ENCODE measurements at places on chromosomes 5 and 9.

DNA sequence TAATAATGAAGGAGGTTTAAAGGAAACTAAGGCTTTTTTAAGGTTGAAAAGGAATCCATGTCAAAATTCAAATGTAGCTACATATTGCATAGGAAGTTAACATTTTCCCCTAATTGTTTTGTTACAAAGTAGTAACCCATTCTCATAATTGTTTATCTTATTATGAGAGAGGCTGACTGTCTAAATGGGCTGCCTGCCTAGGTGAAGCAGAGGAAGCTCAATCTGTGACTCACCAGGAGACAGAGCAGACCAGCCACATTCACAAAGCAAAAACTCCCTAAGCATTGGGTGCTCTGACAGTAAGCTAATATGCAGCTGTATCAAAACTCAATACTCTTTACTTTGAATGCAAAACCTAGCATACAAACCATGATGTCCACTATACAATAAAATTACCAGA lies 208.5 kb downstream of the ROR2 start:
- DNase-seq, result no peak

DNA sequence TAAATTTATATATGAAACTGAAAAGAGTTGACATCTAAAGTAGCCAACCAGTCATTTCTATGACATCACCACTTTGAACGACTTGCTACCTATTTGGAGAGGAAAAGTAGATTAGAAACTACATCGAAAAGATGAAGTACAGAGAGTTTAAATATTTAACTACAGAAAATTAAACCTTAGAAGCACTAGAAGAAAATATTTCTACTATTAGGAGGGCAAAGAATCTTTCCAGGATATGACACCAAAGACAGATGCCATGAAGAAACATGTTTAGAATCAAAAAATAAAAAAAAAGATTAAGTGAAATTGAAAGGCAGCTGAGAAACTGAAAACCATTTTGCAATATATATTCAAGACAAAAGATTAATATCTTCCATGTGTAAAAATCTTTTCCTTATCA lies 144.7 kb downstream of the COL23A1 start:
- DNase-seq, result no peak

DNA sequence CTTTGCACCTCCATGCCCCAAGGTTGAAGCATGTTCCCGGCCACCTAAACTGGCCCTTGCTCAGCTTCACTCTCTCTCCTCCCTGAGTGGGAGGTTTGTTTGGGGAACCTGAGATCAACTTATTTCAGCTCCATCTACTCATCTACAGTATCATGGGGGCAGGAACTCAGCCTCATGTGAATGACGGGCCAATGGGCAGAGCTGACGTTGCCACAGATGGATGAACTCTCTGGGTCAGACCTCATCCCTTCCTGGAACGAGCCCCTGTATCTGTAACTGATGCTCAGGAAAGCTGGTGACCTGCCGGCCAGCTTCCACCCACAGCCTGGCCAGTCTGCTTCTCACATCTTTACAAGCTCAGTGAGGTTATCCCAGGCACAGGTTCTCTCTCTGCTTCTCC lies 369.6 kb downstream of the IRX2 start:
- no peak for DNase-seq

GRCh38 chr5:116572350-116573278 lies 2.0 kb downstream of the SEMA6A start:
- no peak for DNase-seq

DNA sequence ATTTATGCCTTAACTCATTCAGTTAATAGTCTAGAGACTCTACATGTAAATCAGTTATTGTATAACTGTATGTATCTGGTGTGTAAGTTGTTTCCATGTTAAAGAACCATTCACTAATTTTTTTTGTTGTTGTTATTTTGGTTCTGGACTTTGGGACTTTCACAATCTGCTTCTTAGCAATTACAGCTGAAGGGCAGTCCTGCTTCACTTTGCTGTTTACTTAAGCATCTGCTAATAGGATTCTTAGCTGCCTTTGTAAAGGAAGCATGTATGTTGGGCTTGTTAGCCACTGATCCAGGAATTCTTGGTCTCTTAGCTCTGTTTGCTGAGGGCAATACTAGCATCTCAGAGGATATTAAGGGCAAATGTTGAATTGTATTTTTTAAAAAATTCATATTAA lies 97.0 kb downstream of the FOCAD start:
- no peak for DNase-seq

GRCh38 chr5:141532726-141533125 lies 43.8 kb downstream of the PCDHGC5 start:
- no peak for DNase-seq
